Thymus (tissue), 14 donors: ENCODE measurements at places on chromosomes 3 and 15. TPM values are rescaled to one million over a fixed set of nuclear protein-coding genes. Genes with fewer than 3 reads are reported as not detected.

GRCh38 chr15:73845507-73845906, 27.9 kb upstream of the TBC1D21 start:
- H3K4me1 ChIP-seq = no peaks in the 10 kb centered on the region
- DNase-seq = no peak
- no peaks in the 10 kb centered on the region for H3K27me3 ChIP-seq
- H3K4me3 ChIP-seq = no peak overlapping the region

The PTPRG gene
- 3.9 TPM for total RNA-seq

DNA sequence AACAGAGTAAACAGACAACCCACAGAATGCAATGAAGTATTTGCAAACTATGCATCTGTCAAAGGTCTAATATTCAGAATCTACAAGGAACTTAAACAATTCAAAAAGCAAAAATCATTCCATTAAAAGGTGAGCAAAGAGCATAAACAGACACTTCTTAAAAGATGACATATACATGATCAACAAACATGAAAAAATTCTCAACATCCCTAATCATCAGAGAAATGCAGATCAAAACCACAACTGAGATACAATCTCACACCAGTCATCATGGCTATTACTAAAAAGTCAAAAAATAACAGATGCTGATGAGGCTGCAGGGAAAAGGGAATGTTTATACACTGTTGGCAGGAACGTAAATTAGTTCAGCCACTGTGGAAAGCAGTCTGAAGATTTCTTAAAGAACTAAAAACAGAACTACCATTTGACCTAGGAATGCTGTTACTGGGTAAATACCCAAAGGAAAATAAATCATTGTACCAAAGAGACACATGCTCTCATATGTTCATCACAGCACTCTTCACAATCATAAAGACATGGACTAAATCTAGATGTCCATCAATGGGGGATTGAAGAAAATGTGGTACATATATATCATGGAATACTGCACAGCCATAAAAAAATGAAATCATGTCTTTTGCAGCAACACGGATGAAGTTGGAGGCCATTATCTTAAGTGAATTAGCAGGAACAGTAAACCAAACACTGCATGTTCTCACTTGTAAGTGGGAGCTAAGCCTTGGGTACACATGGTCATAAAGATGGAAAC, 393.3 kb upstream of the CBLB start:
- H3K4me1 ChIP-seq = no peaks in the 10 kb centered on the region
- no peaks in the 10 kb centered on the region for H3K36me3 ChIP-seq
- DNase-seq = no peak
- H3K4me3 ChIP-seq = no peak overlapping the region
- H3K27ac ChIP-seq = no peak overlapping the region

DNA sequence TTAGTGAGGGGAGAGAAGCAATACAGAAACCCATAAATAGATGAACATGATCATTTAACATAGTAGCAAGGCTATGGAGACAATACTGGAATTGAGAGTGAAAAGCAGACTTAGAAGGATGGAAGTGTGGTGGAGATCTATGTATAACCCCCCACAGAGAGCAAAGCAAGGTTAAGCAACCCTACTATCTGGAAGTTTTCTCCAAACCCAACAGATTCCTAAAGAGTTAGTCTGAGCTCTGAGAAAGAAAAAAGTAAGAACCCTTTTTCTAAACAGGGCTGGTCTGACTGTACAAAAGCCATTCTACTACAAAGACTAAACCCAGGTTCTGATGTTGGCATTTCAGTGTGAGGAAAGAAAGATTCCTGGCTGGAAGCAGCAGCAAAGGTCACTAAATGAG, 153.2 kb downstream of the WNT5A start:
- no peak overlapping the region for H3K4me3 ChIP-seq
- no peak for DNase-seq
- H3K27ac ChIP-seq = no peak overlapping the region

- DNase-seq = no peak
- no peak overlapping the region for H3K27ac ChIP-seq
- H3K36me3 ChIP-seq = no peaks in the 10 kb centered on the region
These were observed 196.0 kb downstream of the LRTM1 start for GRCh38 chr3:54731732-54732445.

The ICE2 gene
- total RNA-seq = 37.4 TPM

The MYL3 gene
- 0.19 TPM for total RNA-seq
